Esophagus mucosa (tissue), 1 donor: ENCODE measurements at places on chromosomes 6 and 20. TPM values are rescaled to one million over a fixed set of nuclear protein-coding genes. Genes with fewer than 3 reads are reported as not detected.

GRCh38 chr6:150865043-150865405, 478 bp upstream of the MTHFD1L start:
- no peak for ATAC-seq

DNA sequence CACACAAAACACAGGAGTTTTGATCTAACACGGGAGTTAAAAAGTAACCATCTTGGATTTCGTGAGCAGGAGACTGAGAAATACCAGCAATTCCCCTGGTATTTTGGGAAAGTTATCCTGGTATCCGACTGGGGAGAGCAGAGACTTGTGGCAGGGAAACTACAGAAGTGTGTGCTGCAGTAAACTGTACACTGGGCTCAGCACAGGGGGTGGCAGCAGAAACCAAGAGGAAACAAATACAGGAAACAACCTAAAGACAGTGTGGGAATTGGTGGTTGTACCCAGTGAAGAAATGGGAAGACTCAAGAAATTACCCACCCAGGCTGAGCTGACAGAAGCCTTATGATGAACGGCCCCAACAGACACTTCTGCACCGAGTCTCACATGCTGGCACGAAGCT, 109.8 kb downstream of the CHD6 start:
- ATAC-seq, result no peak

GRCh38 chr6:52545406-52546119, 31.3 kb downstream of the TRAM2 start:
- no peak for ATAC-seq

GRCh38 chr20:51022227-51022802, 592 bp downstream of the KCNG1 start:
- peak; percentile 10 for ATAC-seq

GRCh38 chr6:155582016-155582991, 126.7 kb upstream of the NOX3 start:
- ATAC-seq, result no peak

GRCh38 chr6:135870722-135871121, 19.2 kb downstream of the PDE7B start:
- ATAC-seq, result no peak

- no peak for ATAC-seq
These were observed 1249.0 kb upstream of the CITED2 start for GRCh38 chr6:140623498-140623897.

OXT gene
- not detected for total RNA-seq

KCNK5 gene
- total RNA-seq, result 5.1 TPM

GRCh38 chr6:31202259-31203166, 32.0 kb upstream of the POU5F1 start:
- no peak for ATAC-seq

MYCT1 gene
- total RNA-seq, result 1.6 TPM

DNA sequence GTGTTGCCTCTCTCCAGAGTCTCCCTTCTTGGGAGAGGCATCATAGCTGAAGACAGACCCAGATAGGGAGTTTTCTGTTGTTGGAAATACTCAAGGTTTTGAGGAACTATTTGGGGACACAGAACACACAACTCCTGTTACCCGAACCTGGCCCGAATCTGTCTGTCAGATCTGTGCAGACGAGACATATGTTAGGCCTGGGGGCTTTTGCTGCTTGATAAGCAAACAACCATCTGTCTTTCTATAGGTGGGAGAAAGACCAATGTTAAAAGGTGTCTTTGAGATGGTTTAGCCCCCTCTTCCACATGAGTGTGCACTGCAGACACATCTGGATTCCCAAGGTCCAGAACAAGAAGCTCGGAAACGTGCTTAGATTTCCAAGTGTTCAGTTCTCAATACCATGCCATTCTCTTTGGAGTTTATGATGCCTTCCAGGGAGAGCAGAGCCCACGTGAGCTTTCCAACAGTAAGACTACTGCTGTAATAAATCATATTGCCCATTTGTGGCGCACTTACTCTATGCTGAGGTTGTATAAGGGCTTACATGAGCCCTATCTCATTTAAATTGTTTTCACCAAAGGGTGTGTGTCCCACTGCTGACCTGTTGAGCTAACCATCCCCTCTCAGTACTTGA, 3.8 kb upstream of the STX16 start:
- ATAC-seq, result no peak

GRCh38 chr6:26252077-26252472, 112.9 kb upstream of the BTN3A2 start:
- no peak for ATAC-seq

GRCh38 chr20:50389438-50389807, 120.8 kb upstream of the PTPN1 start:
- no peak for ATAC-seq

GRCh38 chr20:10711903-10712451, 38.2 kb upstream of the JAG1 start:
- ATAC-seq, result no peak

TGM2 gene
- total RNA-seq, result 9.6 TPM

DNA sequence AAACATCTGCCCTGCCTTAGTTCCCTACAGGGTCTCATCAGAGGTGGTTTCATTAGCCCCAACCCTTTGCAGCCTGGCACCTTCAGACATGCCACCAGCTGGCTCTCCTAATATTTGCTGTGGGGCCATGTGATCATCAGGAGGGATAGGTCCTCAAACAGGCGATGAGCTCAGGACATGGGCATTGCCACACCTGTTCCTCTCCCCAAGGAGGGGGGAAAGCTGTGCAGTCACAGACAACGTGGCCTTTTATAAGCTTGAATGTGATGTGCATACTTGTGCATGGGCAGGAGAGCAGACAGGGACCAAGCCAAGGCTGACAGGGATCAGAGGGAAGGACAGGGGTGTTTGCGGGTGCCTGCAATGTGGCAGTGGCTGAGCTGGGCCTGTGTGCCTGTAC, 78.8 kb upstream of the ZNFX1 start:
- ATAC-seq, result peak; percentile 28

- peak; percentile 94 for ATAC-seq
These were observed 28.6 kb downstream of the FOXO3 start for GRCh38 chr6:108589244-108589791.

DNA sequence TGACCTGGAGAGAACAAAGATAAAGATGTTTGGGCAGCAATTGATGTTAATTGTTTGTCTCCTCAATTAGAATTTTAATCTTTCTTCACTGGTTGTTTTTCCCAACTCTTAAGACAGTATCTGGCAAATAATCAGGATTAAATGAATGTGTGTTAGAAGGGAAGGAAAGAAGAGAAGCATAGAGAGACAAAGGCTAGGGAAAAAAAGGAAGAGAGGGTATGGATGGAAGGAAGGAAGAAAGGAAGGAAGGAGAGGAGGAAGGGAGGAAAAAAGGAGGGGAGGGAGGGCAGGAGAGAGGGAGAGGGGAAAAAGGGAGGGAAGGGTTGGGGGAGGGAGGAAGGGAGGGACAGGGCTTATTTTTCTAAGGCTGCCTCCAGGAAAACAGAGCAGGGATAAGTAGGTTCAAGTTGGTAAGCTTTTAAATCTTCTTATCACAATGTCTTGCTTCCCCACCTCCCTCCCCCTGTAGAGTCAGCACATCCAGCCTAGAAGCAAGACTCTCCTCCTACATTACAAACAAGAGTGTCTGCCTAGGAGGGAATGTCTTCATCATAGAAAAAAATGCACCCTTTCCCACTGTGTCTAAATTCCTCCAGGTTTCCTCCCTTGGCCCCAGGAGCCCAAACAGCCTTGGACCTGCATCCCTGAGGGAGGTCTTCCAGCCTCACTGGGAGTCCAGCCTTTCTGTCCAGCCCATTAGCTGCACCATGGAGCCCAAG, 447.8 kb upstream of the JARID2 start:
- ATAC-seq, result no peak

DNA sequence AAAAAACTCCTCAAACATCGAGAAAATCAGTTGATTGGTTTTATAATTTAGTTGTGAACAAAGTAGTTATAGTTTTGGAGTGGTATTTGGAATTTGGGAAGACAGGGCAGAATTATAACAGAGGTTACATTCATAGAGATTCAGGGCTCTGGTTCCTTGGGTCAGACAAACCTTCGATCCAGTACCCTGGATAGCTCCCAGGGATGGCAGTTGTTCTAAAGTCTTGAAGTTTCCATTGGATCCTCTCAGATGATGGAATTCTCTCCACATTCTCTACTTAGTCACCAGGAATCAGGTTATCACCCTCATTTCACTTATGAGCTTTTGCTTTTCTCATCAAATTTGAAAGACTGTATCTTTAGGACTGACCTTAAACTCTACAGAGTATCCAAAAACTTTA, 285.1 kb downstream of the CENPW start:
- ATAC-seq, result no peak

DNA sequence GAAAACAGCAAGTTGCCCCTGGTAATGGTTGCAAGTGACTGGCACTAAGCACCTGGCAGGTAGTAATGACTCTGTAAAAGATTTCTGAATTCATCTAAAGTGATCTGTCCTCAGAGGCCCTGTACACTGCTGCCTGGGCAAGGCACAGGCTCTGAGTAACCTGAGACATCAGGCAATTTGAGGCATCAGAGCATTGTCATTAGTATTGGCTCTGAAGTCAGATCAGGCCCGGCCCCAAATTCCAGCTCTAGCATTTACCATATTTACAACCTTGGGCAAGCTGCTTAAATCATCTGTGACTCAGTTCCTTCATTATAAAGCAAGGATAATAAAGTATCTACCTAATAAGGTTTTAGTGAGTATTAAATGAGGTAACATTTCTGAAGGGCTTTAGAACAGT, 17.3 kb upstream of the TENT5A start:
- ATAC-seq, result peak; percentile 88

DNA sequence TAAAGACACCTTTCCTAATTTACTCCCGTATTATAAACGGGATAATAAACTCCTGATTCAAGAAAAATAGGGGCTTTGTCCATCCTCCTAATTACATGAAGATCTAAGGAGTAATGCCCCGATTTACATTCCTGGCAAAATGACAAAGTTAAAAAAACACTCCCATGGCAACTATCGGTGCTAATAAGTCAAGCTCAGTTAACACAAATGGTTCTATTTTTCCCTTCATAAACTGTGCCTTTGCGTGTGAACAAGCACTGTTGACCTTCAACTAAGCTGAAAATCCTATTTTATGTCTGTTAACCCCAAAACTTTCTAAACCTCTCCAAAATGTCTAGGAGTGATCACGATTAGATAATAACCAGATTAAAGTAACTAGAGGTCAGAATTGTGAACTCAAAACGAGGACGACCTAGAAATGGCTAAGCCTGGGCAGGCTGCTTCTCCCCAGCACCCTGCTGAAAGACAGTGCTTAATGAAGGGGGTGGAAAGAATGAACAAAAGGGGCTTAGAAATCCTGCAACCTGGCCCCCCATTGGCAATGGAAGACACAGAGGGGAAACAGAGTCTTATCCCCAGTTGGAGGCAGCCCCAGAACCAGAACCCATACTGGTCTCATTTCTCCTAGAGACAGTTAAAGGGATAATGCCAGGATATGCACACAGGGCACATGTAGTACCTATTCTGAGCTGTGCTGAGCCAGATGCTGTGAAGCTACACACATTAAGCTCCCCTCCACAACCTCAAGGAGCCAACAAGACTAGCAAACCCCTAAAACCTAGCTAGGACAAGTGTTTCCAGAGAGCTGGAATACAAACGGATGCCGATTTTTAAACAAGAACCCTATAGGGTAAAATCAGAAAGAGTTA, 23.0 kb downstream of the SLC23A2 start:
- no peak for ATAC-seq

HFE gene
- 4.7 TPM for total RNA-seq

FAM8A1 gene
- total RNA-seq, result 7.6 TPM

- no peak for ATAC-seq
These were observed 464 bp downstream of the EHMT2 start for GRCh38 chr6:31896856-31897611.

- ATAC-seq, result no peak
These were observed 21.9 kb upstream of the NPBWR2 start for GRCh38 chr20:64129146-64129782.

ADAM33 gene
- total RNA-seq, result 2.5 TPM

- no peak for ATAC-seq
These were observed 79.4 kb upstream of the FRMD1 start for GRCh38 chr6:168158213-168158979.

- ATAC-seq, result no peak
These were observed 124.1 kb downstream of the FOXO3 start for GRCh38 chr6:108684771-108685329.

DNA sequence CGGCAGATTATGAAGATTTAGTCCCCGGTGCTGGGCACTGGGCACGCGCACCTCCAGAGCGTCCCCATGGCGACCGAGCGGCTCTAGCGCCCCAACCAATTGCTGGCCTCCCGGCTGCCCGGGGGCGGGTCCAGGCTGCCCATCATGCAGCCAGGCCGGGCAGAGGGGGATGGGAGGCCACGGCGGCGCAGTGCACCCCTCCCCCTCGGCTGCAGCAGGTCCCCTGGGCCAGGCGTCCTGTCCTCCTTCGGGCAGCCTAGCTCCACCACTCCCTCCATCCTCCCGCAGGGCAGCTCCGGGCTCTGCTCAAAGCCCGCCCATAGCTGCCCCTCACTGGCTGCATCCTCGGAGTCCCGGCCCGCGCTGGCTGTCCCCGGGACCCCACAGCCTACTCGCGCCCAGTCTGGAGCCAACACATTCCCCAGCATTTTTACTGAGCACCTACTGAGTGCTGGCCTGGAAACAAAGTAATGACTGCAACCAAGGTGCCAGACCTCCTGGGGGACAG, 99.4 kb downstream of the ASXL1 start:
- ATAC-seq, result peak; percentile 37

DNA sequence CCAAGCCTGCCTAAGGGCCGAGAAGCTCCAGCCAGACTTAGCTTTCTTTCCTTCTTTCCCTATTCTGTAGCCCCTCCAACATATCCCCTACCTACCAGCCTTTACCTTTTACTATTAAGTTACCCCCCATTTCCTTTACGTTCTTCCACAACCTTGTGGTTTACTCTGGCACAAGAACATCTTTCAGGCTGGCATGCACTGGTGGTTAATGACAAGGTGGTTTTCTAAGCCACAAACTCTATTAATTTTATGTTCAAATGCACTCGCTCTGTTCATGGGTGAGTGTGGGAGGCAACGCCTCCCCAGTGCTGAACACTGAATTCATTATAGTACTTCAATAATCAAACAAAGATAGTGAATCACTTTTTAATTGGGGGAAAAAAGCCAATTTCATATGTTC, 64.4 kb downstream of the TRERF1 start:
- ATAC-seq, result no peak

DNA sequence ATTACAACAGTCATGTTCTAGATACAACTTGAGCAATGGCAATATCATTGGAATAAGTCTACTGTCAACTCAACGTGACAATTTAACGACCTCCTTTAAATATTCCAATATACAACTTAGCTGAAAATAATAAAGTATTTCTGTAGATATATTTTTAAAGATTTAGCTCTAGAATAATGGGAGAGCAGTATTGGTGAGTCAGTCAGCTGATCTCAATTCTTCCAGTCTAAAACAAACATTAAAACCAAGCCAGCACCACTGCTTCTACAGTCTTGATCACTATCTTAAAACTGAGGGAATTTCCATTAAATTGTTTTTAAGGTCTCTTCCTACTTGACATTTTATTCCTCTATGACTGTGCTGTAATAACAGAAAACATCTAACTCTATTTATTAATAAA, 38.2 kb downstream of the NOL7 start:
- ATAC-seq, result no peak

GRCh38 chr20:40741507-40742106, 52.6 kb upstream of the MAFB start:
- peak; percentile 66 for ATAC-seq

TULP1 gene
- total RNA-seq, result not detected

- no peak for ATAC-seq
These were observed 9.0 kb downstream of the SFT2D1 start for GRCh38 chr6:166333172-166333995.

C20orf141 gene
- total RNA-seq, result not detected

CPNE5 gene
- total RNA-seq, result 1.00 TPM

GRCh38 chr6:41822021-41822420, 34.5 kb downstream of the TOMM6 start:
- no peak for ATAC-seq
